Stimulated activated CD4-positive, alpha-beta T cell treated with anti-CD3 and anti-CD28 coated beads, Interleukin-1b, Interleukin-23, amount 100 ng/mL, for 4 hours (primary cell): ENCODE measurements at places on chromosomes 3 and 15.

- no peak for DNase-seq
Measured at GRCh38 chr3:32883817-32884216, 66.0 kb downstream of the TRIM71 start.

GRCh38 chr3:49733551-49733950 is 9.8 kb upstream of the GMPPB start:
- no peak for DNase-seq

DNA sequence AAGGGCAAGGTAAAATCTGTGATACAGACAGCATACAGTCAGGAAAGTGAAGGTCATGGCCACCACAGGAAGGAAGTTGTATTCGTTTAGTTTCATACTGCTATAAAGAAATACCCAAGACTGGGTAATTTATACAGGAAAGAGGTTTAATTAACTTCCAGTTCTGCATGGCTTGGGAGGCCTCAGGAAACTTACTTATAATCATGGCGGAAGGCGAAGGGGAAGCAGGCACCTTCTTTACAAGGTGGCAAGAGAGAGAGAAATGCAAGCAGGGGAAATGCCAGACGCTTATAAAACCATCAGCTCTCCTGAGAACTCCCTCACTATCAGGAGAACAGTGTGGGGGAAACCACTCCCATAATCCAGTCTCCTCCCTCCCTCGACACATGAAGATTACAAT is 353.7 kb upstream of the SEMA6D start:
- DNase-seq: no peak

DNA sequence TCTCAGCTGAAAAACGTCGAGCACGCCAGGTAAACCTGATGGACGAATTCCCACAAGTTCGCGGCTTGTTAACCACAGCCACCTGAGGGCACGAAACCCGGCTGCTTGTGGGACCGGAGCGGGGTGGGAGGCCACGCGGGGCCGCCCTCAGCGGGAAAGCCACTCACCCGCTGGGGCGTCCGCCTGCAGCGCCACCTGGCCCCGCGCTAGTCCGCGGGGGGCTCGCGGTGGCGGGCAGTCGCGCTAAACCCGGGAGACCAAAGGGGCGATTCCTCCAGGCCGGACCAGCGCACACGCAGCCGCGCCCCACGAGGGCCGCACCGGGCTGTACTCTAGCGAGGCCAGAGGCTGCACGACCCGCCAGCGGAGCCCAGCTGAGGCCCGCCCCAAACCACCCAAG is 15.7 kb upstream of the CFAP161 start:
- no peak for DNase-seq

GRCh38 chr3:16460273-16460672 is 53.2 kb downstream of the RFTN1 start:
- no peak for DNase-seq

DNA sequence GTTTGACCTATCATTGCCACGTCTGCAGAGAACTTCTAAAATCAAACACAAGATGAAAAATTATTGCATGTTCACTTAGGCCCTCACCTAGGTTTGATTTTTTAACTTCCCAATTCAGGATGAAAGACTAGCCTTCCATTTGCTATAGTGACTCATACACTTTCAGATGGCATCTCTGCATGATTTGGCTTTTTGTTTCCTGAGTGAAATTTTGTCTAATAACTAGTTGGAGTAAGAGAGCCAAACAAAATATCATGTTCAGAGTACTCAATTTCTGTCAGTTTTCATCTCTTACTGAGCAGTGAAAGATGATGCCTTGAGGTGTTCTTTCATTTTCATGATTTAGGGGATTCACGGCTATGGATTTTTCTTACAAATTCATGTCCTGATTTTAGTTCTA is 122.9 kb downstream of the NSUN3 start:
- DNase-seq: no peak

GRCh38 chr15:43232289-43232874 is 11.6 kb upstream of the EPB42 start:
- no peak for DNase-seq

DNA sequence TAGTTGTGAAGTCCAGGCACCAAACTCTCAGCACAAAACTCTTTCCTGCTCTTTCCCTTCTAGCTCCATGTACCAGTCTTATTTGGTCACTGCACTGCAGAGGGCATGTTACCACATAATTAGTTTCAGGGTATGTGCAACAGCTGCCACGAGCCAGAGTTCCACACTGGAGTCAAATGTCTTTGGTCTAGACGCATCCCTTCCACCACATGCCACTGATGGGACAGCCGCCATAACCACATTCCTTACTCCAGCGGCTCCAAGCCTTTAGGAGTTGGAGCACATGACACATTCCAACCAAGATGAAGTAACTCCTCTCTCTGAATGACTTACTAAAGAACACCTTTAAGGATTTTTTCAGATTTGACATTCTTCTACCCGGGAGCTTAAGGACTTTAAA is 153.4 kb downstream of the ERC2 start:
- DNase-seq: no peak

- DNase-seq: no peak
Measured at GRCh38 chr3:15443826-15444524, 16.6 kb downstream of the EAF1 start.

GRCh38 chr15:44038755-44039191 is 156.3 kb downstream of the FRMD5 start:
- DNase-seq: no peak

DNA sequence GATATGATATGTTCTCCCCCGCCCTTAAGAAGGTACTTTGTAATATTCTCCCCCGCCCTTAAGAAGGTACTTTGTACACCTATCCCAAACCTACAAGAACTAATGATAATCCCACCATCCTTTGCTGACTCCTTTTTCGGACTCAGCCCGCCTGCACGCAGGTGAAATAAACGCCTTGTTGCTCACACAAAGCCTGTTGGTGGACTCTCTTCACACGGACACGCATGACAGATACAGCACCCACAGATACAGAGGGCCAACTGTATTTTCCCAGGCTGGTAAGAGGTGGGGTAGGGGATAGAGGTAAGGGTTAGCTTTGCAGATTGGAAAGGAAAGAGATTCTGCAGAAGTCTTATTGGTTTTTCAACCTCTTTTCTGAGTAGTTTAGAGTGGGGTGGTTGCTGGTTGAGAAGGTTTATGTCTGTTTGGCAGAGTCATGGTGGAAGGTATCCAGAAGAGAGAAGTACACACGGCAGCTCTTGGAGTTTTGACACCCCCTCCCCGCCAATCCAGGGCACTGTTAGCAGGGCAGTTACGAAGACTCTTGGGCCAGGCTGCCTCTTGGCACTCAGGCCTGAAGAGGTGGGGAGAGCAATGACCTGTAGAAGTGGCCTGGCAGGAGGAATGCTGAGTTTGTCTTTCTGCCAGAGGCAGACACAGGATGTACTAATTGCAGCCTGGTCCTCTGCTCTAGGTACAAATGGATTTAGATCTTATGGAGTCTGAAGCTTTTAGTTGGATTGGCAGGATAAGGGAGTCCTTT is 36.0 kb upstream of the IDH2 start:
- DNase-seq: no peak

- DNase-seq: no peak
Measured at GRCh38 chr3:16329826-16330129, 64.8 kb downstream of the OXNAD1 start.

DNA sequence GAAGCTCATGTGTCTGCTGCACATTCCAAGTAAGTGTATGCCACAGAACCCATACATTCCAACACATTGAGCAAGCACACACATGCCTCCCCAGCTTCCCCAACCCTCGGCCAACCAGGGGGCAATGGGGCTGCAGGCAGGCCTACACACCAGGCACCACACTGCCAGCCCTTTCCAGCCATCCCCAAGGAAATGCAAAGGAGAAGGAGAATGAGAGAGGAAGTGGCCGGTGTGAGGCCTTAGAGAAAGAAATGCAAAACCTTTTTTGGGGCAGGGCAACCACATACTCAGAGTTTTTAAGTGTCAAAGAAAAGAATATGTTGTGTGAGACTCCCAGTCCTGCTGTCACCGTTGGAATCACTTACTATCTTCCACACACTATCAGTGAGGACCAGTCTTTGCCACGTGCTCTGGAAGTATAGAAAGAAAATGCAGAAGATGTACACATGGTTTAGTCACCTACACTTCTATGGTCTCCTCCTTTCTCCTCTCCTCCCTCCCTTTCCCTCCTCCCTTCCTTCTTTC is 11.1 kb downstream of the IGF2BP2 start:
- no peak for DNase-seq

DNA sequence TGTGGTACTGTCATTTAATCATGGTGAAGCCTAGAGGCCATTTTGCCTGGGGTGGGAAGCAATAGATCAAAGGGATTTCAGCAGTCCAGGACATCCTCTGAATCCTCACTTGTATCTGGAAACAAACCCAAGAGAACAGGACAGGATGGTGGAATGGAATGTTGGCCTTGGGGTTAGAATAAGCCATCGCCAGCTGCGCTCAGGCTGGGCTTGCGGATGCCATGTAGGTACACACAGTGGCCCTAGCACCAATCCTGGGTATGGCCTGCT is 76.5 kb upstream of the ALDH1A3 start:
- no peak for DNase-seq

GRCh38 chr15:100986158-100986896 is 67.2 kb downstream of the LRRK1 start:
- no peak for DNase-seq

GRCh38 chr3:114319453-114319852 is 25.6 kb downstream of the TIGIT start:
- no peak for DNase-seq

DNA sequence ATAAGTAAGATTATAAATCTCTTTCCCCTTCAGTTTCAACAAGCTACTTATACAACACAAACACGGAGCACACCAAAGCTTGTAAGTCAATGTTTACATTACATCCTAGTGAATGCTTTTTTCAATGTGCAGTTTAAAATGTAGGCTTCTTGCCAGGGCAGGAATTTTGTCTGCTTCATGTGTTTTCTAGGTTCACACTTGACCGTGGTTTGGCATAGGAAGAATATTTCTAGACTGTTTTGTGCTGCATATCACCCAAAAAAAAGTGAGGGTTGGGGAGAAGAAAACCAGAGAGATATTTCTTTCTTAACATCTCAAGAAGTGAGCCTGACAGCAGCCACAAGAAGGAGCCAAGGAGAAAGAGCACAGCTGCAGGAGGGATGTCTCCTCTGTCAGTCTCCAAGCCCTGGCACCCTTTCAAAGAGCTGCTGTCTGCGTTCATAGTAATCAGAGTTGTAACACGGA is 255.8 kb downstream of the MEIS2 start:
- no peak for DNase-seq

DNA sequence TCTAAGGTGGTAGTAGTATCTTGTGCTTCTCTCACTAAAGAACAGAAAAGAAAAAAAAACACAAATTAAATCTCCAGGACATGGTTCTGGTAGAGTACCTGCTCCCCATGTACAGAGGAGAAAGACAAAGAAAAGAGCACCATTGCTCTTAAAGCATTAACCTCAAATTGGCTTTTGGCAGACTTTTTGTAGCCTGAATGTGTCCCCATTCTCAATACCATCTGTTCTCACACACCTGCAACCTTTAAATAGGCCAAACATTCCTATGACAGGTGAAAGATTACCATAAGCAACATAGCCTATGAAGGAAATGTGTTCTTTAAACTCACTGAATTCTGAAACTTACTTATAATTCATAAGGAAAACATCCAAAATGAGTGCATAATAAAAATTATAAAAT is 68.0 kb downstream of the TIPARP start:
- DNase-seq: no peak

DNA sequence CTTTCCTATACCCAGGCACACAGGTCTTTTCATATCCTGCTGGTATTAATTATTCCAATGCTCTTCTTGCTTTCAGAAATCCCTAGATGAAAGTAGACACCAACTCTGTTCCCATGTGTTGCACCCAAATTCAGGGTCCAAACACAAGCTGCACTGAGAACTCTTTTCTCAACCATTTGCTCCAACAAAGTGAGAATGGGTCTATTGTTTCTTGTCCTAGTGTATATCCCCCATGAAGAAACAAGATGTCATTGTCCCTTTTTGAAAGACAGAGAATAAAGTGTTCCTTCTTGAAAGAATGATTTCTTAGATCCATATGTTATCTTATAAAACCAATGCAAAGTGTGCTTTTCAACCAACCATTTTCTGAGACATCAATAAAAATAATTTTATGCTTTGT is 353.7 kb downstream of the CNTN6 start:
- no peak for DNase-seq
